ENCODE measurements at places on chromosomes 12 and 14.

GRCh38 chr12:110813285-110813684, 33.5 kb upstream of the CCDC63 start:
- DNase-seq = no peak

GRCh38 chr12:46071335-46071734, 81.0 kb upstream of the SCAF11 start:
- no peak for DNase-seq

- no peak for DNase-seq
These were observed 5.1 kb downstream of the PLEKHG7 start for GRCh38 chr12:92707926-92708325.

GRCh38 chr12:104340177-104340576, 36.6 kb downstream of the EID3 start:
- DNase-seq = no peak

GRCh38 chr12:118409834-118410233, 33.5 kb downstream of the SUDS3 start:
- DNase-seq = no peak

DNA sequence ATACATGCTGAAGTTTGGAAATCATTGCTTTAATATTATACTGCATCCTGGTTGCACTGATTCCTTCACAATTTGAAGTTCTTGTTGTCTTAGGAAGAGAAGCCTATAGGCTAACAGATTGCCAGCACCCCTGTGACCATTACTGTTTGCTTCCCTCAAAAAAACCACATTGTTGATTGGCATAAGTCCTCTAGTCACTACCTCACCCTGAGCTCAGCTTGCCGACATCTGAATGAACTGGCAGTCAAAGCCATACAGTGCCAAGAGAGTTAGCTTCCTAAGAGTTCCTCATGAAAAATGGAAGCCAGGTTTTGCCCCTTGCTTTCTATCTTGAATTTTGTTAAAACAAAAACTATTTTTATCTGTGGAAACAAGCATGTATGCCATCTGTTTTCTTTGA, 276.1 kb downstream of the SYT1 start:
- DNase-seq = no peak

DNA sequence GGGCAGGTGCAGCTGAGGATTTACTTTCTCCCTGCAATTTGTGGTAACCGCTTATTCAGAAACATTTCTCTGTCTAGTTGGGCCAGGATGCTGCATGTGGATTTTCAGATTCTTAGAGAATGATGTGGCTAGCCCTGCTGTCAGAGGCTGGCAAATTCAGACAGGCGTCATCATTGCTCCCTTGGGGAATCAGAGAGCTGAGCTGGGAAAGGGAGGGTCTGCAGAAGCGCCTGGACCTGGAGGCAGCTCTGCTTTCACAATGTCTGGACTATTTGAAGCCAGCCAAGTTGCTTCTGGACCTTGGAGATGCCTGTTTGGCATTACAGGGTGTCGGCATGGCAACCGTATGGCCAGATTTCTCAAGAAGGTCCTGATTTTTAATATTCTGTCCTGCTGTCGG, 3.4 kb downstream of the GALNT16 start:
- DNase-seq = no peak

- peak; percentile 78 for DNase-seq
These were observed 3.6 kb downstream of the SMARCD1 start for GRCh38 chr12:50088577-50089335.

GRCh38 chr12:104668274-104668718, 211.5 kb downstream of the CHST11 start:
- no peak for DNase-seq

DNA sequence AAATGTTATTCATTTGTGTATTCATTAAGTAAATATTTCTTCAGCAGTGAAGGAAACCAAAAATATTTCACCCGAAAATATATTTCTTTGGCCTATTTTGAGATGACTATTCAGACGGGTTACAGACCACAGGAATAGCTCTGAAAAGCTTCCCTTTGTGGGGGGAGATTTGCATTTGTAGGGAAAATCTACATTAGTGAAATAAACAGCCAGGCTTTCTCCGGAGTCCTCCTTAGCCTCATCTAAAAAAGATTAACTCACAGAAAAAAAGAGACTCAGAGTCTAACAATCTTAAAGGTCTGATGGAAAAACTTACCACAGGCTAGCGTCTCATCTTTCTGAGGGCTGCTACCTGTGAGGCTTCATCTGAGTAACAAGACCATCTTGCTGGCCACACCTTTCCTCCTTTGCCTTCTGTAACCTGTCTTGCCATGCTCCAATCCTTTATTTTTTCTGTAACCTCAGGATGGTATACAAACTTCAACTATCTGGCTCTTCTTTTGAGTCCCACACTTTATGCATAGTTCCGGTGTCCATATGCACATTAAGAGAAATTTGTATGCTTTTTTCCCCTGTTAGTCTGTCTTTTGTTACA, 100.7 kb downstream of the CNTN1 start:
- DNase-seq = no peak

DNA sequence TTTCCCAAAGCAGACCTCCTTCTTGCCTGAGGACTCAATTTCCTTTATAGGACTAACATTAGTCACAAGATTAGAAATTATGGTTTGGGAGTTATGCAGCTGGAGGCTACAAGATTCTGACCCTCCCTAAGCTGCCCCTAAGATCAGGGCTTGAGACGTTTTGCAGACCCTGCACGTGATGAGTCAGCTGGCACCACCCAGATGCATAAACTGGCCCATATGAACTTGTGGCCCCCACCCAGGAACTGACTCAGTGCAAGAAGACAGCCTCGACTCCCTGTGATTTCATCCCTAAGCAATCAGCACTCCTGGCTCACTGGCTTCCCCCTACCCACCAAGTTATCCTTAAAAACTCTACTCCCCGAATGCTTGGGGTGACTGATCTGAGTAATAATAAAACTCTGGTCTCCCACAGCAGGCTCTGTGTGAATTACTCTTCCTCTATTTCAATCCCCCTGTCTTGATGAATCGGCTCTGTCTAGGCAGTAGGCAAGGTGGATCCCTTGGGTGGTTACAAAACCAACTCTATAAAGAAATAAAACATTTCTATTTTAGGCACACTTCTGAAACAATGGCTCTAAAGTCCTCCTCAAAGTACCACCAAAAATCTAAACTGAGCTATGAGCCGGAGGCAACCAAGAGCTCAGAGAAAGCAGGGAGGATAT, 233.4 kb downstream of the TMEM132D start:
- DNase-seq = no peak

DNA sequence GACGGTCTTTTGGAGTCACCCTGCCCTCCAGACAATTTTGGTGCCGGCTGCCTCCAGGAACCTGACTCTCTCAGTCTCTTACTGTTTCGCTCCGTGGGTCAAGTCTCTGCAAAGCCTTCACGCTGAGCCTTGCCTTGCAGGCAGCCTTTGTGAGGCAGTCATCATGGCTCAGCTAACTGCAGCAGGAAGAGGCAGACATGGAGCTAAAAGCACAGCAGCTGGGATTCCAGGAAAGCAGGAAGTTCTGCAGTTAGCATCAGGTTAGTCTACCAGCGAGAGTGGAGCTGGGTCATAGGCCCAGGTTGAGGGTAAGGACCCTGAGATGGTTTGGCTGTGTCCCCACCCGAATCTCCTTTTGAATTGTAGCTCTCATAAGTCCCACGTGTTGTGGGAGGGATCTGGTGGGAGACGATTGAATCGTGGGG, 305.4 kb downstream of the PCNX1 start:
- no peak for DNase-seq

GRCh38 chr12:95116773-95117172, 43.4 kb upstream of the NR2C1 start:
- DNase-seq = no peak

DNA sequence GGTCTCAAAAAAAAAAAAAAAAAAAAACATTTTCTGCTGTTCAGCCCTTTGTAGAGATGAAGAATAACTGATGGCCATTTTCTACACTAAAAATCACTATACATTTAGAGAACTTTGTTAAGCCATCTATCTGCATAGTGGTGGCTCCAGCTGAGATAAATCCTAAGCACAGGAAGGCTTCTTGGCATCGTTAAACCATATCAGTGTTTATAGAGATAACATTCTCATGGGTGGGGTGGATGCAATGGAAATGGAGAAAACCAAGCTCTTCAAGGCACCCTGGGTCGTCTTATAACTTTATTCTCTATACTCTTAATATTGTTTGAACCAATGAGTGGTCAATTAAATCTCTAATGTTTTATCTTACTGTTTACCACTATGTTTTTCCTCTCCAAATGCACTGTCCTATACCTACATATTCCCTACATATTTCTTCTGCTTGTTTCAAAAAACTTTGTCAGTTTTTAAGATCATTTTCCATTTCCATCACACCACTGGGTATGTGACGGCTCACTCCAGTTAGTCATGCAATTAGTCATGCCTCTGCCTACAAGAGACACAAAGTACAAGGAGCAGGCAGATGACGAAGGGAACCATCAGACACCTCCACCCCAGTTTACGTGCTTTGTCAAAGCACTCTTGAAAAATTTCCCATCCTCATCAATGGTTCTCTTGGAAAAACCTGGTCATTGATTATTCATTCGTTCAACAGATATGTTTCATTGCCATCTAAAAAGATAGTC, 119.3 kb upstream of the OVCH1 start:
- DNase-seq = no peak

DNA sequence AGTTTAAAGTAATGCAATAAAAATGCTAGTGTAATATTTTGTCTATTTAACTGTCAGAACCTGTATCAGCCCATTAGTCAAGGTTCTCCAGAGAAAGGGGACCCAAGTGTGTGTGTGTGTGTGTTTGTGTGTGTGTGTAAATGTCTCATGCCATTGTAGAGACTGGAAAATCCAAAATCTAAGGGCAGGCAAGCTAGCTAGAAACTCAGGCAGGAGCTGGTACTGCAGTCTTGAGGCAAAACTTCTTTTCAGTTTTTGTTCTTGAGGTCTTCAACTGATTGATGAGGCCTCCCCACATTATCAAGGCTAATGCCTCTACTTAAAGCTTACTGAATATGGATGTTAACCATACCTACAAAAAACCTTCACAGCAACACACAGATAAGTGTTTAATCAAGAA, 126.7 kb downstream of the PRKD1 start:
- no peak for DNase-seq

DNA sequence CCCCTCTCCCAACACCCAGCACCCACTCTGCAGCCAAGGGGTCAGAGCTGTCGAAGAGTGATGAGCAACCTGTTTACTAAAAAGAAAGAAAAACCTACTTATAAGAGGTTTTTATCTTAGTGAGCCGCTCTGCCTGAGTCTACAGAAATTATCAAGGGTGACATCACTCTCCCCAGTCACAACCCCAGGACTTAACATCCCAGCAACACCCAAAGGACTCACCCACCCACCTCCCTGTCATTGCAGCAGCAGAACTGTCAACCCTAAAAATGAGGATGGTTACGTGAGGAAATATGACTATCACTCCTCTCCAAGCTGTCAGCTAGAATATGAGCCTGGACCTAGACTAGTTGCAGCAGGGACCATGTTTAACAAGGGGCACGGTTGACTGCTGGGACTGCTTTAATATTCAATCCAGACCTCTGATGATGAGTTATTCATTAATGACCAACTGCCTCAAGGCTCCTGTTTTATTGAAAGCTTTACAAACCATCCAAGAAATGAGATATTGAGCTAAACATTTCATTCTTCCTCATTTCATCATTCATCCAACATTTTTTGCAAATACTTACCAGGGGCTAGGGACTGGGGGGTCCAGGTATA, 53.9 kb upstream of the FICD start:
- no peak for DNase-seq

GRCh38 chr12:92062539-92063493, 82.8 kb downstream of the BTG1 start:
- no peak for DNase-seq

DNA sequence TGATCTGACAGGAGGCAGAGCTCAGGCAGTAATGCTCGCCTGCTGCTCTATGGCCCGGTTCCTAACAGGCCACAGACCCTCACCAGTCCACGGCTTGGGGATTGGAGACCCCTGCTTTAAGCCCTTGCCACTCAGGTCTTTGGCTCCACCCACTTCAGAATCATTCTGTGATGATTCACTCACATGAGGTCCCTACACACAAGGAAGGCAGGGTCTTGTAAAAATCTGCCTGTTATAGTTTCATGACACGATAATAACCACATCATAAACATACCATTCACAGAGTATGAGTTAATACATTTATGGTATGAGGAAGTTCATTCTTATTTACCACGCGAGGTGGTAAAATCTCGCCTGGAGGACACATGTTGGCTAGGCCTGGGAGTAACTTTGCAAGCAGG, 29.0 kb upstream of the MAX start:
- DNase-seq = no peak

GRCh38 chr12:72465940-72466630, 193.9 kb downstream of the TRHDE start:
- DNase-seq = no peak

DNA sequence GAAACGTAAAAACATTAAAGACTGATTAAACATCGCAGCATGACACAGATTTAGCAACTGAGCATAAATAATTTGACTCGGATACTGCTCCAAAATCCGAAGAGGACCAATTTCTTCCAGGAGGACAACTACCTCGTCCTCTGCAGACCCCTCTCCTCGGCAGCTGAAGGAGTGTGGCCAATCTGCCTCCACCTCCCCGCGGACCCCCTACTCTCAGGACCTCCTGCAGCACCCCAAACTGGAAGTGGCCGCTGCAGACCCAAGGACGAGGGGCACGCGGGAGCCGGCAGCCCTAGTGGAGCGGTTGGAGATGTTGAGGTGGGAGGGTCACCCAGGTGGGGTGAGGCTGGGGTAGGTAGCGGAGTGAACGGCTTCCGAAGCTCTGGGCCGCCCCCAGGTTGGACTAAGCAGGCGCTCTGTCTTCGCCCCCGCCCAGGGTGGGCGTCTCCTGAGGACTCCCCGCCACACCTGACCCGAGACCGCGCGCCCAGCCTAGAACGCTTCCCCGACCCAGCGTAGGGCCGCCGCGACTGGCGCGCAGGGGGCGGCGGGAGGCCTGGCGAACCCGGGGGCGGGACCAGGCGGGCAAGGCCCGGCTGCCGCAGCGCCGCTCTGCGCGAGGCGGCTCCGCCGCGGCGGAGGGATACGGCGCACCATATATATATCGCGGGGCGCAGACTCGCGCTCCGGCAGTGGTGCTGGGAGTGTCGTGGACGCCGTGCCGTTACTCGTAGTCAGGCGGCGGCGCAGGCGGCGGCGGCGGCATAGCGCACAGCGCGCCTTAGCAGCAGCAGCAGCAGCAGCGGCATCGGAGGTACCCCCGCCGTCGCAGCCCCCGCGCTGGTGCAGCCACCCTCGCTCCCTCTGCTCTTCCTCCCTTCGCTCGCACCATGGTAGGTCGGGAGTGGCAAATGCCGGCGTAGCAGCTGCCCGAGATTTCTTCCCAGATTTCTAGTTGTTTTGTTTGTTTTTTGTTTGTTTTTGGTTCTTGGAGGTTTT, at the start of gene CALM1:
CALM1 (plus strand) TSS at position 689 of the 999 bp plus-strand sequence; CDS start at position 891, 202 bp downstream.
- peak; percentile 94 for DNase-seq

- no peak for DNase-seq
These were observed 1466.1 kb upstream of the SEL1L start for GRCh38 chr14:82999802-83000201.

GRCh38 chr14:21921453-21921852, 247.8 kb upstream of the OR4E1 start:
- DNase-seq = no peak

DNA sequence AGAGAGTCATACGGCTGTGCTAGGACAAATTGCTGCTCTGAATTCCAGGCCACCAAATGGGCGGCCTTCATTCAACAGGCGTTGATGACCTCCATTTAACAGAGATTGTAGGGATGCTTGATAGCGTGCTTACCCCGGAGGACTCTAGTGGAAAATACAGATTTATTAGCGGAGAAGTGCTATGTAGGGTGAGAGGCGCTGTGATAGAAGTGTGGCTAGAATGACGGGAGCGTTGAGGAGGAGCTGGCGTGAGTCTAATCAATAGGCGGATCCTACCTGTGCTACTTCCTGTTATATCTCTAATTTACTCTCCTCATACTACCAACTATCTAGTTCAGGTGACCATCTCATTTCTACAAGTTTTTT, 668 bp downstream of the MRPS35 start:
- DNase-seq = peak; percentile 44

- DNase-seq = no peak
These were observed 65.5 kb downstream of the WSCD2 start for GRCh38 chr12:108194585-108194984.

All from activated CD8-positive, alpha-beta T cell treated with anti-CD3 and anti-CD28 coated beads, Interleukin-2, amount 10 ng/mL, durations not matched to agents 7 days and 5 days (primary cell).